ENCODE measurements at places on chromosomes 3 and 15.

- DNase-seq: no peak
These were observed 49.8 kb downstream of the NIPA2 start for GRCh38 chr15:22888120-22888859.

- no peak for DNase-seq
These were observed 74.9 kb upstream of the MFGE8 start for GRCh38 chr15:88987934-88988671.

DNA sequence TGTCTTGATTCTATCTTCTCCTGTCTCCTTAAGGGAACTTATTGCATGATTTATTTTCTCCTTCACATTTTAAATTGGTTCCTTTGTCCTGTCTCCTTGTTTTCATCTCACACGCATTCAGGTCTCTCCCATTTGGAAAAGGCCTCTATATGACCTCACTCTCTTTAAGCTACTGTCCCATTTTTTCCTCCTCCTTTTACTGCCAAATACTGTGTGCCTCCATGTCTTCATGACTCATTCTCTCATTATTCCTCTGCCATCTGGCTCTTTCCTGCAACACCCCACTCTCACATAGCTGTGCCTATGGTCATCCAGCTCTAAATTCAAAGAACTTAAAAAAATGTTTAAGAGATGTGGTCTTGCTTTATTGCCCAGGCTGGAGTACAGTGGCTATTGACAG is 48.0 kb downstream of the TYRO3 start:
- DNase-seq: no peak

- no peak for DNase-seq
These were observed 158.5 kb upstream of the SGO1 start for GRCh38 chr3:20344400-20344959.
